ENCODE measurements at places on chromosomes 5 and 9. TPM values are rescaled to one million over a fixed set of nuclear protein-coding genes. Genes with fewer than 3 reads are reported as not detected.
A peak's percentile ranks its signal among the peaks of the same experiment; 100 is the strongest.

The HINT2 gene
- total RNA-seq: 35.9 TPM

The IFNA21 gene
- not detected for total RNA-seq

The NDUFS4 gene
- total RNA-seq: 95.9 TPM

DNA sequence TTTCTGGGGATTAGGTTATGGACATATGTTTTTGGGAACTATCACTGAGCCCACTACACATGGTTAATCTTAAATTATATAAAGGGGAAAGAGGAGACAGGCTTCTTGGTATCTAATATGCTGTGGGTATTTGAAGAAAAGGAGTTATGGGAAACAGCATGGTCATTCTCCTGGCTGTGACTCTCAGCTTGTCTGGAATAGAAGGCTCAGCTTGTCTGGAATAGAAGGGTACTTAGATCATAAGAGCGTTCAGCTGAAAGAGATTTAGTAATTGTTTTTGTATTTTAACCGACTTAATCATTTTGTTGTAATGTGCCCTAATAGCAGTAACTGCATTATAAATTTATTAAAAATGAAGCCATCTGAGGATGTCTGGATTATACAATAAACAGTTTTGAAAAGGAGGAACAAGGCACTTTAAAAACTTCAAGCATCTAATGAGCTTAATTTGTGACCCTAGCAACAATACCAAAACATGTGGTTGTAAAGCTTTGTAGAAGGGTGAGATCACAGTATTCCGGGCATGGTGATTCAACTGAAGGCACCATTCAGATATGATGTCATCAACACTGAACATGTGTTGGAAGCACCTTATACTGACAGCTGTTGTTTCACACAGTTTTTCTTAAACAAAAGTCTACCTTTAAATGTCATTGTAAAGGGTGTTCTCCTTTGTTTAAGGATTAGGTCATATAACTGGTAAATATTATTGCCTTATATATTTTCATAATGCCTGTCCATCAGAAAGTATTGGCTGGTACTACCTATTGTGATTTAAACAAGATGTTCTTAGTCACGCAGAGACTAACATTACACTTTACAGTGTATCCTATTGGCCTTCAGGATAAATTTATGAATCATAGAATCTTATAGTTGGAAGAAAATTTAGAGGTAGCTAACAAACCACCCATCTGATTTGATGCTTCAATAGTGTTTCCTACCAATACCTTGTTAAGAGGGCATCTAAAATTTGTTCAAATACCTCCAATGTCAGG is 2174.1 kb upstream of the WWC1 start:
- H3K36me3 ChIP-seq: no peaks in the 10 kb centered on the region
- no peaks in the 10 kb centered on the region for H3K27me3 ChIP-seq
- no peaks in the 10 kb centered on the region for H3K4me1 ChIP-seq

GRCh38 chr5:35212122-35212982 is 17.9 kb downstream of the PRLR start:
- DNase-seq: no peak
- H3K4me3 ChIP-seq: no peak overlapping the region
- no peak overlapping the region for H3K27ac ChIP-seq
- no peaks in the 10 kb centered on the region for H3K4me1 ChIP-seq

DNA sequence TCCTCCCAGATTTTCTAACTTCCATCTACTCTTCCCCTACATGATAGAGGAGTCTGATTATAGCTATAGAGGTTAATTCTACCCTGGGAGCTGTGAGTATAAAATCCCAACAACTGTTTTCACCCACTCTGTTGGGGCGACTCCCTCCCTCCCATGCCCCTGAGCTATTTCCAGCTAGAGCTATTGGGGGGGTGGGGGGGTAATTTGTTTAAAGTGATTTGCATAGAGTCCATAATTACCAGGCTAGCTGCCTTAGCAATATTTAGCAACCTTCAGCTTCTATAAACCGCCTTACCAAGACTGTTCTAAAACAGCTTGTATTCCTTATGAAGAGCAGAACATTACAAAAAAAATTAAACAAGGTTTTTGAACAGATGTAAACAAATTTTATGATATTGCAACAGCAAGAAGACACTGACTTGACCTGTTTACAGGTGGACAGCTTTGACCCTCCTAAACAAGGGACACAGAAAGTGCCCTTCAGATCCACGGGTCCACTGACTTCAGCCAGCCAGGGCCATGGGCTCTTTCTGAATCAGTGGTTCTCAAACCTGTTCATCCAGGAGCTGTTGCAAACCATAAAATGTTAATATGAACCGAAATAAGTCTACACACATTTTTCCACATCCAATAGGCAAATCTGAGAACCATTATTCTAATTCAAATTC is 98.2 kb downstream of the OTULIN start:
- H3K36me3 ChIP-seq: no peaks in the 10 kb centered on the region
- no peak overlapping the region for H3K27ac ChIP-seq
- H3K4me3 ChIP-seq: no peak overlapping the region
- H3K27me3 ChIP-seq: no peaks in the 10 kb centered on the region
- no peak for DNase-seq
- H3K4me1 ChIP-seq: no peaks in the 10 kb centered on the region

- H3K4me1 ChIP-seq: peaks cover 9% of the 10 kb centered on the region
- no peaks in the 10 kb centered on the region for H3K27me3 ChIP-seq
- peak overlapping the region; percentile 48 for H3K27ac ChIP-seq
These were observed 969 bp downstream of the CLK4 start for GRCh38 chr5:178625679-178626483.

DNA sequence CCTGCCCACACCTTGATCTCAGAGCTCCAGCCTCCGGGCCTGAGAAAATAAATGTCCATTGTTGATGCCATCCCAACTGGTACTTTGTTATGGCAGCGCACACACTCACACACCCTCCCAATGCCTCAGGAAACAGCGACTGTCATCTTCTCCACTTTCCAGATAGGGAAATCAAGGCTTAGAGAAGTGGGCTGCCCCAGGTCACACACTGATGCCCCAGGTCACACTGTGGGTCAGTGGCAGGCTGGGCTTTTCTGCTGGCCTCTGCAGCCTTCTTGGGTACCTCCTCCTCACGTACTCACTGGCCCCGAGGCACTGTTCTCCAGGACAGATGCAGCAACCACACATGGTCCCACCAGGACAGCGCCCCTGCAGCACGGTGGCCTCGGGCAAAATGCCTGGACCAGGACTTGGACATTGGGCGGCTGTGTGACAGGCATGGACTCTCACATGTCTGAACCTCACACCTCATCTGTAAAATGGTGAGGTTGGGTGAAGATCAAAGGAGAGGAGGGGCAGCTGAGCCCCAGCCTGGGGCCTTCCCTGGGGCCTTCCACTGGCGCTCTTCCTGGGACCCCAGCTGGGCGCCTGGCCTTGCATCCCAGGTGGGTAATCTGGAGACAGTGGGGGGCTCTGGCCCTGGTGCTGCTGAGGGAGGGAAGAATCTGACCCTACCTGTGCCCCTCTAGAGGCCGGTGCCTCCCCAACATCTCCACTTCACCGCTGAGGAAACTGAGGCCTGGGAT is 156.0 kb downstream of the COL23A1 start:
- DNase-seq: no peak
- no peak overlapping the region for H3K27ac ChIP-seq
- H3K27me3 ChIP-seq: no peaks in the 10 kb centered on the region
- no peak overlapping the region for H3K4me3 ChIP-seq
